Stimulated activated CD8-positive, alpha-beta memory T cell treated with anti-CD3 and anti-CD28 coated beads, Interleukin-4, amount 100 ng/mL, for 1 hour (primary cell): ENCODE measurements at places on chromosomes 12 and 14.

GRCh38 chr12:11580125-11580751, 69.2 kb upstream of the ETV6 start:
- no peak for DNase-seq

DNA sequence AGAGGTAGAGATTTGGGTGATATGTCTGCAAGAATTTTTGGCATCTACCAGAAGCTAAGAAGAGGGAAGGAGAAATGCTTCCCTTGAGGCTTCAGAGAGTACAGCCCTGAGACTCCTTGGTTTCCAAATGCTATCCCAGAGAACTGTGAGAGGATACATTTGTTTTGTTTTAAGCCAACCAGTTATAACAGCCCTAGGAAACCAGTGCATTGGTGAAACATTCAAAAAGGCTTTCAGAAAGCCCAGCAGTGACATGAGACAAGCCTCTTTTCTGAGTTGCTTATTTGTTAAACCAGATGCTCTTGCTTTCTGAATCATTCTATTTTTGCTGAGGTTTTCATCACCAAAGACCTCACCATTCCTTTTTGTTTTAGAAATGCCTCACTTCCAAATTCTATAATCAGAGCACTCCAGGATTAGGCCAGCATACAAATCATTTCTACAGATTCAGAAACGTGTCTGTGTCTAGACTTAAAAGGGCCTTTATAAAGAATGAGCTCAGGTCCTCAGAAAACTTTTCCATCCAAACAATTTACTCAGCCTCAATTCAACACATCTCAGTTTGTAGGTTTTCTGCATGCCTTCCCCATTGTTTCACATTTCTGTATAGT, 1617.8 kb upstream of the FLRT2 start:
- DNase-seq = no peak

- DNase-seq = no peak
These were observed 502.7 kb downstream of the SOX5 start for GRCh38 chr12:23446746-23447145.

- DNase-seq = no peak
These were observed 84.4 kb downstream of the ARF6 start for GRCh38 chr14:49977126-49977841.

DNA sequence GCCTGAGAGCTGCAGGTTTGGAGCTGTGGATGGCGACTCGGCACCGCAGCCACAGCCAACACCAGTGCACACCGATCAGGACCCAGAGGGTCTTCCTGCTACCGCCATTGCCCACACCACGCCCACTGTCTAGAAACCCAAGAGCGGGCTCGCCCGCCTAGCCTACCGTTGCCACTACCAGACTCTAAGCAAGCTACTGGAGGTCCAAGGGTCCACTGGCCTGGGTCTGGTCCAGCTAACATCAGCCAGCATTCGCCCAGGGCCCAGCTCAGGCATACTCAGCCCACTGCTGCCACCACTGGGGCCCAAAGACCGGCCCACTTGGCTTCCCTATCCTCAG, 30.5 kb upstream of the MON2 start:
- DNase-seq = no peak

GRCh38 chr12:54404061-54405004, 14.7 kb downstream of the ITGA5 start:
- DNase-seq = peak; percentile 51

DNA sequence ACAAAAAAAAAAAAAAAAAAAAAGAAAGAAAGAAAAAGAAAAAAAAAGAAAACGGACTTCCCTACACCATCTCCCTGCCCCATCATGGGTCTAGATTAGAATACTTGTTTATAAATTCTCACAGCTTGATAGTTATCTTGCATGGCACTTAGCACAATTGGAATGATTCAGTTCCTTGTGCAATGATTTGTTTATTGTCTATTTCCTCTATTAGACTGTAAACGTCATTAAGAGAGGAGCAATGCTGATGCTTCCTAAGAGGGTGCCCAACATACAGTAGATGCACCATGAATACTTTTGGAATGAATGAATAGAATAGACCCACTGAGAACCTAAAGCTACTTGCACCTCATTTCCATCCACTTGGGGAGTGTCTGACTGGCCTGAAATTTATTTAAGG, 40.8 kb downstream of the PAX9 start:
- no peak for DNase-seq

GRCh38 chr12:106288494-106289195, 13.9 kb upstream of the TCP11L2 start:
- DNase-seq = no peak

GRCh38 chr12:28110329-28110728, 79.9 kb upstream of the CCDC91 start:
- no peak for DNase-seq

GRCh38 chr14:55157080-55157479, 28.0 kb downstream of the LGALS3 start:
- no peak for DNase-seq

GRCh38 chr14:64992328-64992885, 5.7 kb downstream of the FNTB start:
- no peak for DNase-seq

DNA sequence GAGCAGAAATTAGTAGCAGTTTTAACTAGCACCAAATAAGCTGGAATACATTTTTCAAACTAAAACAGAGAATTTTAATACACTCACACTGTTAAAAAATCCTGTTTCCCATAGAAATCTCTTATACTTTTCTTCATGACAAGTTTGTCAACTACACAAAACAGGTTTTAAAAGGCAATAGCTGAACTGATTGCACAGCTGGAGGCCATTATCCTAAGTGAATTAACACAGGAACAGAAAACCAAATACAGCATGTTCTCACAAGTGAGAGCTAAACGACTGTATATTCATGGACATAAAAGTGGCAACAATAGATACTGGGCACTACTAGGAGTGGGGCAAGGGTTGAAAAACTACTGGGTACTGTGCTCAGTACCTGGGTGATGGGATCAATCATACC, 11.6 kb upstream of the HAL start:
- DNase-seq = no peak

DNA sequence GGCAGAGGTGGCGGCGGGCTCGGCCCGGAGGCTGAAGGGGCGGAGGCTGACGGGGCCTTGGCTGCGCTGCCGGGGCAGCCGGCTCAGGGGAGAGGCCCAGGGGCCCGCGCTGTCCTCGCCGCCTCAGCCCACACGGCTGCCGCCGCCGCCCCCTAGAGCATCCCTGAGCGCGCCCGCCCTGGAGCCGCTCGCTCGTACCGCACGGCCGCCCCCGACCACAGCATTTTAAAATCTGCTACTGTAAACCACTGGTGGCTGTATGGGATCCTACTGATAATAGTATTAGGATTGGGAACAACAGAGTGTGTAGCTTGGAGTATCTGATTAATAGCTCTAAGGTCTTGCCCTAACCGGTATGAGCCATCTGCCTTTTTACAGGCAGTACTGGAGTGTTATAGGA, 22.2 kb upstream of the EDDM3A start:
- DNase-seq = no peak

GRCh38 chr14:34254571-34254970, 207.5 kb downstream of the SPTSSA start:
- DNase-seq = no peak

- DNase-seq = no peak
These were observed 77.2 kb upstream of the DYNC1H1 start for GRCh38 chr14:101887219-101887618.

DNA sequence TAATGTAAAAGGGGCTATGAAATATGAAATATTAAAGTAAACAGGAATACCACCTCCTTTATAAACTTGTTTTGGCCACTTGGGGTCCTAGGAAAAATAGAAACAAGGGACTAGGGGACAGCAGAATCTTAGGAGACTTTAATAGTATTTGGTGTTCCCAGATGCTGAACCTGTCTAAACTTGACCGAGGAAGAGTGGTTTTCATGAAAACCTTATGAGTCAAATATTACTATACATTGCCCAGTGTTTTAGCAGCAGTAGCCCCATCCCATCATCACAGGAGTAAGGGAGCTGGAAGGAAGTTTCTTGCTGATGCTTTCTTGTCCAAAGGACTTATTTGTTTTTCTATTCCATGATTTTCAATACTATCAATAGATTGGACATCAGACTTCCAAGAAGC, 177.5 kb upstream of the CAND1 start:
- DNase-seq = no peak

DNA sequence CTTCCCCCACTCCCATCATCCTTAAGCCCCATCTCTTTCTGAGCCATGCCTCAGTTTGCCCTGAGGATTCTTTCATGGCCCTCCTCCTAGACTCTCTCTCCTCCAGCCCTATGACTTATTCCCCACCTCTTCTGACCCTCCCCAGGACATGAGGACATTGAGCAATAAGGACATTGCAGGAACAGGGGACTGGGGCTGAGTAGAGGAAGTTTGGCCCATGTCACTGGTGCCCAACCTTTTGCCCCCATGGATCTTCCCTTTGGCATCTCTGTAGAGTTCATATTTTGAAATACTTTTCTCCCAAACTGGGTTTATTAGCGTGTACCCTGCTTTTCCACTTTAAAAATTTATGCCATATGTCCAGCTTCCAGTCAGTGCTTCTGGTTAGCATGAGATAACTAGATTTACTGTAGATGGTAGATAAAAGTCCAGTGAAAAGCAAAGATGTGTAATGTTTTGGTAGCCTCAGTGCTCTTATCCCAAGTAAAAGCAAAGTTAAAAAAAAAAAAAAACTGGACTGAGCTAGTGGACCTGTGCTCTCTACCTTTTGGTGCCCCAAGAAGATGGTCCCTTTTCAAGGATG, 6.1 kb upstream of the LRP1-AS start:
- no peak for DNase-seq

- no peak for DNase-seq
These were observed 44.6 kb upstream of the VRK1 start for GRCh38 chr14:96752594-96752993.

DNA sequence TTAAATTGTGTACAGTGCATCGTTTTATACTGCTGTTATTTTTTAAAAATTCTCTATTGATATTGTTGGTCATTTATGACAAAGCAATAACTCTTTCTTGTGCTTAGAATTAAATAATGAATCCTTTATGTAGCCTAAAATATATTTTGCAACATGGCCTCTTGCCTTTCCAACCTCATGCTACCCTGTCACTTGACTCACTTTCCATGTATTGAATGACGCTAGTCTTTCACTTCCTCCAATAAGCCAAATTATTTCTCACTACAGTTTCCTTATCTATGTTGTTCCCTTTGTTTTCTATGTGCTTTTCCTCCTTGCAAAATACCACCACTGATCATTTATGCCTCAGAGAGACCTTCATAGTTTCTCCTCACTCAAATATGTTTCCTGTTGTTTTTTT, 16.3 kb upstream of the EPYC start:
- DNase-seq = no peak

GRCh38 chr12:15356951-15357364, 34.6 kb downstream of the PTPRO start:
- DNase-seq = no peak

GRCh38 chr12:89389755-89390661, 37.7 kb upstream of the DUSP6 start:
- no peak for DNase-seq

- no peak for DNase-seq
These were observed 11.2 kb upstream of the PXN start for GRCh38 chr12:120276734-120277133.

- no peak for DNase-seq
These were observed 106.3 kb downstream of the ST8SIA1 start for GRCh38 chr12:22228022-22228875.

DNA sequence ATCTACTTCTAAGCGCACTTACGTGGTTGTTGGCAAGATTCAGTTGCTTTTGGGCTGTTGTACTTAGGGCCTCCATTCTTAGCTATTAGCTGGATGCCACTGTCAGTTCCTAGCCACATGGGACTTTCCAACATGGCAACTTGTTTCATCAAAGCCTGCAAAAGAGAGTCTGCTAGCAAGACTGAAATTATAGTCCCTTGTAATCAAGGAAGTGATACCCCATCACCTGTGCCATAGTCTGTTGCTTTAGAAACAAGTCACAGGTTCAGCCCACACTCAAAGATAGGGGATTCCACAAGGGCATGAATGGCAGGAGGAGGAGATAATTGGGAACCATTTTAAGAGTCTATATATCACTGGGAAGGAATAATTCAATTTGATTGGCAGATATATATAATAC, 27.1 kb upstream of the SLC17A8 start:
- DNase-seq = no peak

GRCh38 chr12:48050174-48050573, 45.9 kb upstream of the COL2A1 start:
- DNase-seq = no peak

GRCh38 chr14:99360774-99361595, 89.0 kb upstream of the BCL11B start:
- DNase-seq = no peak

DNA sequence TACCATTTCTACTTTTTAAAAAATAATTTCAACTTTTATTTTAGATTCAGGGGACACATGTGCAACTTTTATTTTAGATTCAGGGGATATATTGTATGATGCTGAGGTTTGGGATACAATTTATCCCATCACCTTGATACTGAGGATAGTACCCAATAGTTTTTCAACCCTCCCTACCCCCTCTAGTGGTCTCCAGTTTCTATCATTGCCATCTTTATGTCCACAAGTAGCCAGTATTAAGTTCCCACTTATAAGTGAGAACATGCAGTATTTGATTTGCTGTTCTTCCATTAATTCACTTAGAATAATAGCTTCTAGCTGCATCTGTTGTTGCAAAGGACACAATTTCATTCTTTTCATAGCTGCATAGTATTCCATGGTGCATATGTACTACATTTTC, 162.5 kb downstream of the ANKS1B start:
- no peak for DNase-seq

GRCh38 chr14:97331526-97331925, 534.3 kb downstream of the VRK1 start:
- DNase-seq = no peak

GRCh38 chr12:72658615-72659014, 386.4 kb downstream of the TRHDE start:
- DNase-seq = no peak

DNA sequence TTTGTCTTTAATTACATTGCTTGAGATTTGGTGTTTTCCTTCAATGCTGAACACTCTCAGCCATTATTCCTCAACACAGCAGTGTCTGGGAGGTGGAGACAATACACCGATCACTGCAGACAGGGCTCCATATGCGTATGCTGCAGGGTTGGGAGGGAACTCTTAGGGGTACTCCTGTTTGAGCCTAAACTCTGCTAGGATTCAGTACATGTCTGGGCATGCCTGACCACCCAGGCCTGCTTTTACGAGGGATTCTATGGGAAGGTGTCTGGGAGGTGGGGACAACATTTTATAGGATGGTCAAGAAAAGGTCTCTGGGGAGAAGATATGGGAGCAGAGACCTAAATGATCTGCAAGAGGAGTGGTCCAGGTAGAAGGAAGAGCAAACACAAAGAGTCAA, 34.3 kb downstream of the DHRS2 start:
- DNase-seq = no peak

- no peak for DNase-seq
These were observed 42.3 kb downstream of the EFCAB11 start for GRCh38 chr14:89912221-89912620.

- DNase-seq = no peak
These were observed 670.9 kb downstream of the DIO2 start for GRCh38 chr14:79540394-79540793.

- DNase-seq = no peak
These were observed 185.7 kb downstream of the SRGAP1 start for GRCh38 chr12:64030155-64030554.
